ENCODE measurements at places on chromosomes 6 and 20. TPM values are rescaled to one million over a fixed set of nuclear protein-coding genes. Genes with fewer than 3 reads are reported as not detected.

The FITM2 gene
- 5.2 TPM for total RNA-seq

The LAMP5 gene
- total RNA-seq: under 0.01 TPM

The SLC2A10 gene
- 112 TPM for total RNA-seq

The SRMS gene
- not detected for total RNA-seq

The RAB32 gene
- total RNA-seq: 111 TPM

The ATP9A gene
- 36.0 TPM for total RNA-seq

The KIF16B gene
- total RNA-seq: 14.8 TPM

The BTN1A1 gene
- not detected for total RNA-seq

The DNAH8 gene
- 0.09 TPM for total RNA-seq

The MATN4 gene
- not detected for total RNA-seq

The SYTL3 gene
- 4.2 TPM for total RNA-seq

The ULBP3 gene
- total RNA-seq: 12.1 TPM

The TNNC2 gene
- total RNA-seq: 1.00 TPM

The C20orf202 gene
- not detected for total RNA-seq

The SNPH gene
- 10.4 TPM for total RNA-seq

The ZBTB46 gene
- 9.7 TPM for total RNA-seq

The DPPA5 gene
- total RNA-seq: not detected

The WFDC12 gene
- not detected for total RNA-seq

The IBTK gene
- 62.8 TPM for total RNA-seq

All from smooth muscle cell of bladder (primary cell).